ENCODE measurements at places on chromosomes 3 and 15.

GRCh38 chr3:15180042-15180611, 25.9 kb upstream of the CAPN7 start:
- no peak for DNase-seq

DNA sequence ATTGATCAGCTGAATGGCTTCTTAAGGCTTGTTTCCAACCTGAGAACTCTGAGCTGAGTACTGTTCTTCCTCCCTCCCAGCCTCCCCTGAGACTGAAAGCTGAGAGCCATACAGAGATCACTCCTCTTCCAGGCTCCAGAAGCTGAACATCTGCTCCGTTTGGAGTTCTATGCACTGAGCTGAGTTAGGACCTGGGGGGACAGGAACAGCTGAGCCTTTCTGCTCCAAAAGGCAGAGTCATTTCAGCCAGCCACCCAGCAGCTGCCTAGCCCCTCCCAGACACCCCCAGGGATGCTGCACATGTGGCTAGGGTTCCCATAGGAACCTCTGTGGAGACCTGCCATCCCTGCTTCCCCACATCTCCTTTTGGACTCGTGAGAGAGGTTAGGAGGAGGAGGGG, 64.2 kb upstream of the GLCE start:
- no peak for DNase-seq

GRCh38 chr3:148319161-148319915, 378.4 kb upstream of the AGTR1 start:
- no peak for DNase-seq

DNA sequence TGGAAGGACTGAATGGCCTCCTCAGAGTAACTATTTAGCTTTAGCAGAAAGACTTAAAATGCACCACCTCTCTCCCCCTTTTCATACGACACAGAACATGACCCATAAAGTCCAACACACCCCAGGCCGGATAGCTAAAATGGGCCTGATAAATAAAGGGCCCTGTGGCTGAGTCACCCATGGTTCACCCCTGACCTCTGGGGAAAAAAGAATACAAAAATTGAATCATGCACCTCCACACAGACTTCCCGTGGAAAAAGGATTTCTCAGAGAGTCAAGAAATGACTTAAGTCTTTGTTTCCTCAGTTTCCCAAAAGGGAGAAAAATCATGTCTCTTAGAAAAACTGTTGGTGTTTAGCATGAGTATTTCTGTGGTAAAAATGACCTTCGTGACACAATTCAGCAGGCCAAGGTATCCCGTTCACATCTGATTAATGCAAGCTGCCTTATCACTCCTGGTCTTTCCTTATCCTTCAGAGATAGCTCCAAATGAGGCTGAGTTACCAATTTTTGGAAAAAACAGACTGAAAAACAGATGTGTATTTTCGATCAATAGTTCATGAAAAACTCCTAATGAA, 34.0 kb upstream of the ARHGEF3 start:
- no peak for DNase-seq

- no peak for DNase-seq
Observed at GRCh38 chr3:123375014-123375940, 73.6 kb downstream of the ADCY5 start.

All from NCI-H748 treated with DMSO at 0.1 percent for 48 hours (cell line).